ENCODE measurements at places on chromosomes 2 and 18.

- no peak for DNase-seq
These were observed 285.4 kb downstream of the ZNF516 start for GRCh38 chr18:76209597-76209996.

DNA sequence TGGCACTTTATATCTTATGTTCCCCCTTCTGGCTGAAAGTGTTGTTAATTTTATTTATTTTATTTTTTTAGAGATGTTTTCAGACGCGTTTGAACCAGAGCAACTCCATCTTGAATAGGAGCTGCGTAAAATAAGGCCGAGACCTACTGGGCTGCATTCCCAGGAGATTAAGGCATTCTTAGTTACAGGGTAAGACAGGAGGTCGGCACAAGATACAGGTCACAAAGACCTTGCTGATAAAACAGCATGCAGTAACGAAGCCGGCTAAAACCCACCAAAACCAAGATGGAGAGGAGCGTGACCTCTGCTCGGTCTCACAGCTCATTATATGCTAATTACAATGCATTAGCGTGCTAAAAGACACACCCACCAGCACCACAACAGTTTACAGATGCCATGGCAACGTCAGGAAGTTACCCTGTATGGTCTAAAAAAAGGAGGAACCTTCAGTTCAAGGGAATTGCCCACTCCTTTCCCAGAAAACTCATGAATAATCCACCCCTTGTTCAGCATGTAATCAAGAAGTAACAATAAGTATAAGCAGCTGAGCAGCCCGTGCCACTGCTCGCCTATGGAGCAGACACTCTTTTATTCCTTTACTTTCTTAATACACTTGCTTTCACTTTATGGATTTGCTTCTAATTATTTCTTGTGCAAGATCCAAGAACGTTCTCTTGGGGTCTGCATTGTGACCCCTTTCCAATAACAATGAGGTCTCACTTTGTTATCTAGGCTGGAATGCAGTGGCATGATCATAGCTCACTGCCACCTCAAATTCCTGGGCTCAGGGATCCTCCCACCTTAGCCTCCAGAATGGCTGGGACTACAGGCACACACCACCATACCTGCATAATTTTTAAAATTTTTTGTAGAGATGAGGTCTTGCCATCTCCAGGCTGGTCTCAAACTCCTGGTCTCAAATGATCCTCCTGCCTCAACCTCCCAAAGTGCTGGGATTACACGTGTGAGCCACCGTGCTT, 55.9 kb downstream of the CACNB4 start:
- no peak for DNase-seq

DNA sequence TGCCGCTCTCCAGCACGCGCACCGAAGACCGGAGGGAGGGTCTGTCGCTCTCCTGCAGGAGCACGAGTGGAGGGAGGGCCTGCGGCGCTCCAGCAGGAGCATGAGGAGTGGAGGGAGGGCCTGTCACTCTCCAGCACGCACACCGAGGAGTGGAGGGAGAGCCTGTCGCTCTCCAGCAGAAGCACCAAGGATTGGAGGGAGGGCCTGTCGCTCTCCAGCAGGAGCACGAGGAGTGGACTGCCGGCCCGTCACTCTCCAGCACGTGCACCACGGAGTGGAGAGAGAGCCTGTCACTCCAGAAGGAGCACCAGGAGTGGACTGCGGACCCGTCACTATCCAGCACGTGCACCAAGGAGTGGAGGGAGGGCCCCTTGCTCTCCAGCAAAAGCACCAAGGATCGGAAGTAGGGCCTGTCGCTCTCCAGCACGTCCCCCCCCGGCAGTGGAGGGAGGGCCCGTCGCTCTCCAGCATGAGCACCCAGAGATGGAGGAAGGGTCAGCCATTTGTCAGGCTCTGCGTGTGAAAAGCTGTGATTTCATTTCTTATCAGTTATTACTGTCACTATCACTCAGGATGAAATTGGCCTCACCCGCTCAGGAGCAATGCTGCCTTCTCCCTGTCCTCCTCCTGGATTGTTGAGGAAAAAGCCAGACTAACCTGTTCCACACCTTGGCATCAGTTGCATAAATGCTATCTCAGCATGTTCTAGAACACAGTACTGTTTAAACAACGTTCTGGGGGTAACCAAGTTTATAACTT, 35.9 kb downstream of the ADI1 start:
- peak; percentile 36 for DNase-seq

- DNase-seq: no peak
These were observed 43.3 kb upstream of the SERPINB2 start for GRCh38 chr18:63844254-63844653.

DNA sequence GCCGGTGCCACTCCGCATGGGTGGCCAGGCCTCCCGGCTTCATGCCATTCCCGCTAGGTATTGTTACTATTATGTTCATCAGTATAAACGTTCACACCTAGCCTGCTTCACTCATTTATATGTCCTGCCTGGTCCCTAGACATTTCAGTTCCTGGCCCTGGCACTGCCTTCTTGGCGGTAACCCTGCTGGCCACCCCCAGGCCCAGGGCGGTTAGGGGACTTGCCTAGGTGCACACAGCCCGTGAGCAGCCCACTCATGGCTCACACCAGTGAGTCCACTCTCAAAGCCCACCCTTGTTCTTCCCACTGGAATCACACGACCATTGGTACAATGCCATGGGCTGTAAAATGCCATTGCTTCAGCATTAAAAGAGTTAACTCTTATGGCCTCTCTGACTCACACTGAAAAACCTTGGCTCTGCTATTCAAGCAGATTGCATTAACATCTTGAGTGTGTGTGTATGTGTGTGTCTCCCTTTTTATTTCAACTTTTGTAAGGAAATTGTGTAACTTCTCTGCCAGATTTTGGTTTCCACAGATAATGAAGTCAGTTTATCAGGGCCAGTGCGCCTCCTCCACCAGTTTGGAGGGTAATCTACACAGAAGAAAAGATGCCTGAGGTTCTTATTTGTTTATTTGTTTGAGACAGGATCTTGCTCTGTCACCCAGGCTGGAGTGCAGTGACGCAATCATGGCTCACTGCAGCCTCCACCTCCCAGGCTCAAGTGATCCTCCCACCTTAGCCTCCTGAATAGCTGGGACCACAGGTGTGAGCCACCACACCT, 74.2 kb downstream of the RAB31 start:
- DNase-seq: peak; percentile 3

DNA sequence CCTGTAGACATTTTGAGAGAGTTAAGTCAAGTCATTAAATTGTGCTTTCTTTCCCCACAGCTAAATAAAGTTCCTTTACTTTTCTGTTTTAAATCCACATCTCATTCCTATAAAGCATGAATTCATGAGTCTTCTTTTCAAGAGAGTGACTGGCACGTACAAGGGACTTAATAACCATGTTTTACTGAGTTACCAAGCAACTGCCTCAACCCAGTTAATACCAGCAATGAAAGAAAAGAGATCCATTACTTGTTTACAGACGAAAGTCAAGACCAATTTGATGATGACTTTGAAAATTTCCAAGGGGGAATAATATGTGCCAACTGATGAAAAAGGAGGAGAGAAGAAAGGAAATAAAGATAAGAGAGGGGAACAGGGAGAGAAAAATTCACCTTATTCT, 1082.5 kb upstream of the GYPC start:
- DNase-seq: no peak

DNA sequence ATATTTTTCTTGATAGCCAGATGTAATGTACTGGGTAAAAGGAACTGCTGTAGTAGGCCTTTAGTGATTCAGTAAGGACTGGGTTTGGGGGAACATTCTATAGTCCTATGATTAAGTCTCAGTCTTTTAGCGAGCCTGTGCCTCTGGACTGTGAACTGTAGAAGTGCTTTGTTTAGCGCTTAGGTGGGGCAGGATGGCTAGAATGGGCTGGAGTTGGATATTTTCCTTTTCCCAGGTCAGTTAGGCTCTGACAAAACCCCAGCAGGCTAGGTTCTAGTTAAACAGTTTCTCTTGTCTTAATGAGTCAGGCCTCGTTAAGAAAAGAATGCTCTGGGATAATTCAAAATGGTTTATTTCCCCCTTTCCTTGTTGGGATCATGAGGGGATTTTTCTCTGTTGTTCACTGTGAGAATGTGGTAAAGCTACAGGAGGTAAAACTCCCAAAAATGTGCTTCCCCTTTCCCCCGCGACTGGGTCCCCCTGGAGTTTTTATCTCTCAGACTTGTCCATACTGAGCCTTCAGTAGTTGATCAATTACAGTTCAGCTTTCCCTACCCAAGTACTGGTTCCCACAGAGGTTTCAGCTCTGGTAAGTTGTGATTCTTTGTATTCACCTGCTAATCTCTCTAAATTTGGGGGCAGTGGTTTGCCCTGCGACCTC, 31.5 kb downstream of the EHBP1 start:
- DNase-seq: no peak

DNA sequence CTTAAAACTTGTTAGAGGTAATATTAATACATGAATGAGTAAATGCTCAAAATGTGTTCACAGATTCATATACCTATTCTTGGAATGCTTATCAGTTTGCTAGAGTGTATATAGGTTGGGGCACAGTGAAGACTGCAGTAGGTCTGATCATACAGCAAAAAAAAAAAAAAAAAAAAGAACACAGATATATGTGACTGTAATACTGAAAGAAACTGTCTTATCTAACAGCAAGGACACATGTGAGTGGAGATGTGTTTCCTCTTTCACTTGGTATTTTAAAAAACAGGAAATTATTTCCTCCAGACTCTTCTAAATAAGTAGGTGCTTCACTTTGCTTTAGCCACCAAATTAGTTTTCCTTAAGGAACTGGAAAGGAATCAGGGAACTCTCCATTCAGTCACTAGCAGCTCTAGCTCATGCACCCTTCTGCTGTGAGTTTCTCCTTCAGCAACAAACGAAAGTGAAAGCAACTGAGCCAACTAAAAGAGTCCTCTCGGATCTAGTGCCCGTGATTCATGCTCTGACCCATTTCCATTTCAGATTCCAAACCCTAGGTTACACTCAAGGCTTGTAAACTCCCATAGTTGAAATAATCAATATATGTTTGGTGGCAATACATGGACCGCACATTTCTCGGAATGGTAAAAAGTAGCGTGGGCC, 98.5 kb downstream of the DSEL start:
- DNase-seq: no peak

DNA sequence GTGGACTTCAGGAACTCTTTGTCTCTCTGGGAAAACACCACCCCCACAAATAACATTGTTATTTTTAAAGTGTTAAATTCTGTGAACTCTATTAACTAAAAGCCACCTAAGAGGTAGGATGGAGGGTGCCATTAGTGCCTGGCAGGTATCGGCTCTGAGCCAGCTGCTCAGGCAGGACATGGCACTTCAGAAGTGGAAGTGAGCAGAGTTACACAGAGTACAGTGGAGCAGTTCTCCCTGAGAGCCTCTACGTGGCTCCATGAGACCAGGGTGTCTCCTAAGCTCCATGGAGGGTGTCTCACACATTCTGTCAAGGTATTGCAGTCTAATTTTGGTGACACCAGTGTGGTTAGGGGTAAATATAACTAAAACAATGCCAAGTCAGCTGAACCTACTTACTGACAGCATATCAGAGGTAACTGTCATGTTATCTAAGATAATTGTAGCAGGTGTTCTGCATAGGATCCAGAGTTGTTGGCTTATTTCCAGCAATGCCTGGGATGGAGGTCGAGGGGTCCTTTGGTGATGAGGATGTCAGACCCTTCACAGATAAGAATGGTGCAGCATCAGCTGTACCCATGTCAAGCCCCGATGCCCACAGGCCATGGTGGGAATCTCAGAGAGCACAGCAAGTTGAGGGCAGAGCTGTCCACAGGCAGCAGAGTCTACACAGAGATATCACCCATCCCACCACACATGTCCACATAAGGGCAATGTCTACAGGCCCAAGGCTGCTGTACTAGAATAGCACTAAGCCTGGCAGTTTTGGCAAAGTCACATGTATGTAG, 8.6 kb upstream of the MALL start:
- no peak for DNase-seq

GRCh38 chr2:218166791-218167190, at the start of gene CXCR1:
Gene CXCR1, minus strand, starts transcription at chr2:218166962. Its CDS starts 1,751 bp downstream, at chr2:218165211.
- no peak for DNase-seq

DNA sequence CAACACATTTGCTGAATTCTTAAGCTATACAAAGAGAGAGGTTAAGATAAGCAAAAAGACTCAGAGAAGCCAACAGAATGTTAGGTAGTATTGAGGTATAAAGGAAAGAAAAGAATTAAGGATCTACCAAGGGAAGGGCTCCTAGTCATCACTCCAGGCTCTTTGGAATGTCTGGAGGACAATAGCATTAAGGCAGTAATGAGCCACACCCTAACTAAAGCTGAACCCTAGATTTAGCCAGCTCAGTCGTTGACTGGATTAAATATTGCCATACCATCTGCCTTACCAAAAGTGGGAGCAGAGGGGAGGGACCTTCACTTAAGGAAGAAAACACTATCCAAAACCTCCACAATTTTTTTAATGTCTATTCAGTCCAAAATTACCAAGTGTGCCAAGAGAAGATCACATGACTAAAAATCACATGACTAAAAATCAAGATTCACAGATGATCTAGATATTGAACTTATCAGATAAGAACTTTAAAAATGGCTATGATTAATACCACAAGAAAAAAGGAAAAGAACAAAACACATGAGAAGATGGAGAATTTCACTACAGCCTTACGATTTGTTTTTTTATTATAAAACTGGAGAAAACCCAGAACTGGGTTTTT, 59.7 kb downstream of the EXOC6B start:
- DNase-seq: no peak

GRCh38 chr2:67871686-67872412, 191.0 kb downstream of the C1D start:
- DNase-seq: no peak

DNA sequence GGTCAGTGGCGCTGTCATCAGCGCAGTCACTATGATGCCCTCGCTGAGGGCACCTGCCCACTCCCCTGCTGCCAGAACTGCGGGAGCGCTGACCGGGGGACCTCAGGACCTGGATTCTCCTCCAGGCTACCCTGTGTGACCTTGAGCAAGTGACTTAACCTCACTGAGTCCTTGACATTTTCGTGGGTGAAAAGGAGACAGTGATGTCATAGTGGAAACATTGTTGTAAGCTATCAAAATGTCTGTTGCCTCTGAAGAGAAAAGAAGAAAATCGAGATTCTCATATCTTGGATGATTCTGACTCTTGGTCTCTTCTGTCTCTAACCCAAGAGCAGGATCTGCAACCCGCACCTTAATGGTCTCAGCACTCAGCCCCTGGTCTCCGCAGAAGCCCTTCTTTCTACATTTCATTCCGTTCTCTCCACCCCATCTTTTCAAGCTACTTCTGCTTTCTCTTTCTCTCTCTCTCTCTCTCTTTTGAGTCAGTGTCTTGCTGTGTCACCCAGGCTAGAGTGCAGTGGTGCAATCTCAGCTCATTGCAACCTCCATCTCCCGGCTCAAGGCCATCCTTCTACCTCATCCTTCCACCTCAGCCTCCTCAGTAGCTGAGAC, 978 bp upstream of the TUBA4A start:
- no peak for DNase-seq

GRCh38 chr2:37323781-37324535, 675 bp downstream of the PRKD3 start:
- DNase-seq: no peak

- no peak for DNase-seq
These were observed 176.7 kb upstream of the ST6GAL2 start for GRCh38 chr2:107062599-107063220.

DNA sequence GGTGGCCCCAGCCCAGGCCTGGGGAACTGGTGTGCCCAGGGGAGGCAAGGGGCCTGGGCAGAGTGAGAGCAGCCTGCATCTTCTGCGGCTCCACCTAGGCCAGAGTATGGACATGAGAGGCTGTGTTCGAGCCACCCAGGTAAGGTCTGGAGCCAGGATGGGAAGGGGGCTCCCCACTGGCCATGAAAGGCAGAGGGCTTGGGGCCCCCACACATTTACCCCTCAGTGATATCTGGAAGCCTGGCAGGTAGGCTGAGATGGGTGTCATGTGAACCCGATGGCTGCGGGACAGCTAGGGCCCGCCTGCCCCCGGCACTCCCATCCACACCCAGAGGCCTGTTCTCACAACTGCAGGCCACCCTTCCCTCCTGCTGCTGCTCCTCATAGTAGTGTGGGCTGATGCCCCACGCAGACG, 13.2 kb downstream of the ADRA2B start:
- DNase-seq: no peak

All from C1 segment of cervical spinal cord (tissue), 14 donors.